GM13977 (cell line): ENCODE measurements at places on chromosomes 5 and 9.

- no peak for DNase-seq
Measured at GRCh38 chr5:72917371-72917776, 38.5 kb upstream of the FCHO2 start.

- DNase-seq = no peak
Measured at GRCh38 chr9:69582018-69582417, 90.2 kb downstream of the APBA1 start.

DNA sequence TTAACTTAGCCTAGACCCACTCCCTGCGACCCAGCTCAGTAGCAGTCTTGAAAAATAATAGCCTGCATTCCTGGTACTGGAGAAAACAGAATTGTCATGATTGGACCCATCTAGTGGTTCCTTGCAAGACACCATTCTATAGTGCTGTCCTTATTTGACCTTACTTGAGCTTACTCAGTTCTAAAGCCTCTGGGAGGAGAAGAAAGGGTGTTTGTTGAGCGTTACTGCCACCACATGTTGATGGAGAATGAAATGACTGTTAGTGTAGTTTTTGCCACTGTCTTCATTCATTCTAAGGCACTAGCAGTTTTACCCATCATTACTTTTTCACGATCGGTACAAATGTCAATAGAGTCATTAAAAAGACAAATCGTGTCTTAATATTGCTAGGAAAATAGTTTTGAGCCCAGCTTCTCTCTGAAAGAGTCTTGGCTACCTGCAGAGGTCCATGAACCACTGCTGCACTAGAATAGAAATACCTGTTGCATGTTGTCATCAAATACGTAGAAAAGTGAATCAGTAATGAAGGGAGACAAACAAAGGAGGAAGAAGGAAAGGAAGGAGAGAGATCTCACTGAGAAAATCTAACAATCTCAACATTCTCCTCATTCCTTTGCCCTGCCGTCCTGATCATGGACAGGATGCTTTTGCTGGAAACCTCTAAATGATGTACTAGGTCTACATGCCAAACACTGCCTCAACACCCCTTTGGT lies 96.0 kb downstream of the LIX1 start:
- no peak for DNase-seq

- no peak for DNase-seq
Measured at GRCh38 chr9:83379045-83379444, 159.2 kb downstream of the FRMD3 start.

DNA sequence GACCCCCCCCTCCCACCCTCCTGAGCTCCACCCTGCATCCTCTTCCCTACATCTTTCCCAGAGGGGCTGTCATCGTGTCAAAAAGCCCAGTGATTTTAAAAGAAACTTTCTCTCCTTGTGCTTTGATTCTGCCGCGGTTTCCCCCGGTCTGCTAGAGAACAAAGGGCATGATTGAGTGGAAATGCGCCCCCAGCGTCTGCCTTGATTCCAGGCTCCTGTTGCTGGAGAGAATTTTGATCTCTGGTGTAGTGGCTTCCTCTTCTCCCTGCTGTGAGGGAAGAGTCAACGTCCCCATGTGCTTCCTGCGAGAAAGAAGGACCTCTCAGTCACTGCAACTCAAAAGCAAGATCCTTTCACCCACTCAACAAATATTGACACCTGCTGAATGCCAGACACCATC lies 61.9 kb upstream of the RAPGEF1 start:
- no peak for DNase-seq

- DNase-seq = no peak
Measured at GRCh38 chr5:10788358-10788757, 27.3 kb upstream of the DAP start.

- no peak for DNase-seq
Measured at GRCh38 chr9:89845862-89846261, 241.1 kb downstream of the GADD45G start.
